Fibroblast of skin of left biceps (primary cell): ENCODE measurements at places on chromosomes 1 and 21.
A peak's percentile ranks its signal among the peaks of the same experiment; 100 is the strongest.

DNA sequence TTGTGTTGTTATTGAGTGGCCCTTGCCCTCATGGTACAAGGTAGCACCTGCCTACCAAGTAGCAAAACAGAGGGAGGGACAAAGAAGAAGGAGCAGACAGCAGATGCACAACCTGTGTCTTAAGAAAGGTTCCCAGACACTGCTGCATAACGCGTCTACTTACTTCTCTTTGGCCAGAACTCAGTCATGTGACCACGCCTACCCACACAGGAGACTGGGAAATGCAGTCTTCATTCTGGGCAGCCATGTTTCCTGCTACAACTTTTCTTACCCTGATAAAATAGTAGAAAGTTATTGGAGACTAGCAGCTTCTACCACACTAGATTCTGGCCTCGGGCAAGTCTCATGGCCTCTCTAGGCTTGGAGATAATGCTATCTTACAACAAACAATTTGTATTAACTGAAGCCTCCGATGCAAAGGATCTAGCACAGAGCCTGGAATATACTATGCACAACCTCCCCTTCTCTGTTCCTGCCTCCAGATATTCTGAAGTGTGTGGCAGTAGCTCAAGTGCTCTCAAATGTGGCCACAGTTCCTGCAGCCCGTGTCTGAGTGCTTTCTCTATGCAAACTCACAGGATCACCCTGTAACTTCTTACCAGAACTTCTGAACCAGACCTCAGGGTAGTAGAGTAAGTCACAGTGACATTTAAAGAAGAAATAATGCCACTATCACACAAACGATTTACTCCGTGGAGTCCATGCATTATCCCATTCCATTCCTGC lies 34.1 kb upstream of the BTG2 start:
- DNase-seq, result no peak

- no peak for DNase-seq
These were observed 1343.3 kb upstream of the ADGRL2 start for GRCh38 chr1:80457409-80457808.

- DNase-seq, result no peak
These were observed at the start of gene PDPN for GRCh38 chr1:13583595-13583965. Gene PDPN (plus strand): TSS chr1:13583832. CDS start chr1:13584034, 202 bp downstream.

GRCh38 chr1:8632102-8632501 lies 185.3 kb downstream of the RERE start:
- DNase-seq, result no peak

DNA sequence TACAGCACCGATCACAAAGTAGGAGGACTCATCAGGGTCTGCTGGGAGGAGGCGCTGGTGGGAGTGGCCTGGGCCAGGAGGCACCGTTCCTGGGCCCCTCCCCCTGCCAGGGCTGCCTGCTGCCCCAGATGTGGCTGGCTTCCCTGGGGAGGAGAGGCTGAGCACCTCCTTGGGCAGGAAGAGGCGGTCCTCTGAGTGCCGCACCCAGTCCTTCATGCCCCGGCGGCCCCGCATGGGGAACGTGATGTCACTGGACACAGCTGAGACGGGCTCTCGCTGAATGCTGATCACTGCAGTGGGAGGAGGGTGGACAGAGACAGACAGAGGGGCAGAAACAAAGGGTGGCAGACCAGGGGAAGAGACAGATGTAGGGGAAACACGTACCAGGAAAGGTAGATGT lies 24.8 kb downstream of the ADGRB2 start:
- DNase-seq, result no peak

DNA sequence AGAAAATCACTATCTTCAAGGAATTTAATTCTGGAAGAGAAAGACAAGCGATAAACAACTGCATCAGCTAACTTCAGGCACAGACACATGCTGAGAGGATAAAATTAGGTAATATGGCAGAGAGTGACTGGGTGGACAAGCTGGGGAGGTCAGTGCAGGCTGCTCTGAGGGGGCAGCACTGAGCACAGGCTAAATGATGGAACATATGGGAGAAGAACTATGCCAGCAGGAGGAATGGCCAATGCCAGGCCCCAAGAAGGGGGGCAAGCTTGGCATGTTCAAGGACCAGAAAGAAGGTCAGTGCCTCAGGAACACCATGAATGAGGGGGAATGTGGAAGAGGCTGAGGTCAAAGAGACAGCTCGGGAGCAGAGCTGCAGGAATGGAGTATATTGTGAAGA lies 190.7 kb upstream of the MAP1LC3C start:
- no peak for DNase-seq

DNA sequence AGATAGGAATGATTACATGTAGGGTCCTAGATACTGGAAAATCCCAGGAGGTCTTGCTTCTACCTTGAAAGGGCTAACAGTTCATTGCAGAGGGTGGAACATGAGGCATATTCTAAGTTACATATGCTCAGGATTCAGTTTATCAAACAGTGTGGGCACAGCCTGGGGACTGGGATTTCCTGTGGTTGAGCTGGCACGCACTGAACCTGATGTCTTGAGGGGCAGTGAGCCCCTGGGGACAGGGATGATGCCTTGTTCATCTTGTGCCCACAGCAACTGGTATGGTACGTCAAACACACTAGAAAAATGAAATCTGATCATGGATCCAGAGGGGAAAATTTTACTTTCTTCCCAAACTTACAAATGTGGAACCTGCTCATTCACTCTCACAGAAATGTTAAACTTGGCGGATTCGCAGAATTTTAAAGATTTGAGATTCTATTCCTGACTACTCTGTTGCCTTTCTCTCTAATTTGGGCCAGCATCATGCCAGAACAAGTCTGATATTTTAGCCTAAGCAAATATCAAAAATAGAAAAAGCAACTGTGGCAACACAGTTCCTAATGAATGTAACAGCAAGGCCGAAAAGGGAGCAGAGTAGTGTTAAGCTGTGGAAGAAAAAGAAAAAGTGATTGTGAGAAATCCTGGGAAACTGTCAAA lies 68.2 kb upstream of the COL24A1 start:
- DNase-seq, result no peak

GRCh38 chr1:18686540-18686939 lies 55.9 kb downstream of the PAX7 start:
- DNase-seq, result no peak

- DNase-seq, result no peak
These were observed 13.0 kb upstream of the ST6GALNAC5 start for GRCh38 chr1:76854255-76854654.

DNA sequence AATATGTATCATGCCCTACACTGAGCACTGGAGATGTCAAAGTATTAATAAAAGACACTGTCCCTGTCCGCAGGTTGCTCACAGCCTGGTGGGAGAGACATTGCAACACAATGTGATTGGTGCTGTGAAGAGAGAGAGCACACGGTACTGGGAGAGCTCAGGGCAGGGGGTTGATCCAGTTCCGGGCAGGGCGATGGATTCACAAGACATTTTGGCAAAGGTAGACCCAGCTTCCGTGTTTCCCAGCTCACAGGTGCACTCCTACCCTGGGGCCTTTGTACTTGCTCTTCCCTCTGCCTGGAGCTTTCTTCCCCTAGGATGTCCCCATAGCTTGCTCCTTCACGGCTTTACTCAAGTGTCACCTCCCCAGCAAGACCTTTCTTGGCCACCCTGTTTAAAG lies 1.4 kb downstream of the PLA2G5 start:
- no peak for DNase-seq

- no peak for DNase-seq
These were observed 79.4 kb upstream of the SSX2IP start for GRCh38 chr1:84769636-84770035.

- DNase-seq, result no peak
These were observed 411.8 kb downstream of the KCNT2 start for GRCh38 chr1:196196486-196196885.

DNA sequence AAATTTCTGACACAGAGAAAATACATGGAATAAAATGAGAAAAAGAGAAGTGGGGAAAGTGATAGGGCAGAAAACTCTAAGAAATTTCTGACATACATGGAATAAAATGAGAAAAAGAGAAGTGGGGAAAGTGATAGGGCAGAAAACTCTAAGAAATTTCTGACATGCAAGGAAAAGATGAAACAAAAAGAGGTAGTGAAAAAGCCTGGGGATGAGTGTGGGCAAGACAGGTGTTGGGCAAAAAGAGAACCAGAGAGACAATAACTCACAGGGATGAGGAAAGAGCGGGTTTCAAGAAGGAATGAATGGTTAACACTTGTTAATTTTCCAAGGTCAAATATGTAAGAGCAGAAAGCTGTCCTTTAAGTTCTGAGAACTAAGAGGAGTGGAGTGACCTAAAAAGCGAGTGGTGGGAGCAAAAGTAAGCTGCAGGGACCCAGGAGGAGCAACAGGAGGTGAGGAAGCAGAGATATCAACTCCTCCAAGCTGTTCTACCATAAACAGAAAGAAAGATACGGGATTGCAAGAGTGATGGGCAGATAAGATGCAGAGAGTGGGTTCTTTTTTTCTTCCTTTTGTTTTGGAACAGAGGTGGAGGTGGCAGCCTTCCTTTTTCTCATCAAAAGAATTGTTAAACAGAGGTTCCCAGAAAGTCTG lies 29.9 kb upstream of the EXO1 start:
- no peak for DNase-seq

GRCh38 chr1:3469104-3469848 lies 14.8 kb downstream of the ARHGEF16 start:
- DNase-seq, result no peak

GRCh38 chr1:201673093-201673492 lies 134.2 kb downstream of the NAV1 start:
- DNase-seq, result no peak

GRCh38 chr1:236581528-236581927 lies 22.8 kb downstream of the HEATR1 start:
- no peak for DNase-seq

GRCh38 chr1:96034006-96034405 lies 687.6 kb upstream of the PTBP2 start:
- no peak for DNase-seq

GRCh38 chr1:243841507-243841906 lies 8.5 kb downstream of the AKT3 start:
- no peak for DNase-seq

GRCh38 chr1:83839566-83840173 lies 159.3 kb downstream of the TTLL7 start:
- peak; percentile 40 for DNase-seq

- DNase-seq, result no peak
These were observed 12.6 kb downstream of the TINAGL1 start for GRCh38 chr1:31588751-31589515.

DNA sequence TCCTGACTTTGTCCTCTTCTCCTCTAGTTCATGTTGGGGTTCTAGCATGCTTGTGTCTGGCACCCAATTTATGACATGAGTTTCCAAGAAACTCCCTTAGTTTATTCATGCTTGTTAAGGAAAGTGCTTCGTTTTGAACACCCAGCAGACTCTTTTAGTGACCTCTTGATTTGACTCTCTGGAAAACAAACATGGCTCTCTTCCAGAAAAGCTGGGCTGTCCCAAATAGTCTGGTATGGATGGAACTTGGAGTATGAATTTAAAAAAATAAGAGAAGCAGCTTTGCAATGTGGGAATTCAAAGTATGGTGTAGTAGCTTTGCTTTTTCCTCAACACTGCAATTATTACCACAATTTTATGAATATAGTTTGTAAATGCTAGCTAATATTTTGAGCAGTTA lies 143.4 kb upstream of the C8B start:
- DNase-seq, result no peak

GRCh38 chr1:209590405-209590804 lies 6.9 kb downstream of the CAMK1G start:
- no peak for DNase-seq

DNA sequence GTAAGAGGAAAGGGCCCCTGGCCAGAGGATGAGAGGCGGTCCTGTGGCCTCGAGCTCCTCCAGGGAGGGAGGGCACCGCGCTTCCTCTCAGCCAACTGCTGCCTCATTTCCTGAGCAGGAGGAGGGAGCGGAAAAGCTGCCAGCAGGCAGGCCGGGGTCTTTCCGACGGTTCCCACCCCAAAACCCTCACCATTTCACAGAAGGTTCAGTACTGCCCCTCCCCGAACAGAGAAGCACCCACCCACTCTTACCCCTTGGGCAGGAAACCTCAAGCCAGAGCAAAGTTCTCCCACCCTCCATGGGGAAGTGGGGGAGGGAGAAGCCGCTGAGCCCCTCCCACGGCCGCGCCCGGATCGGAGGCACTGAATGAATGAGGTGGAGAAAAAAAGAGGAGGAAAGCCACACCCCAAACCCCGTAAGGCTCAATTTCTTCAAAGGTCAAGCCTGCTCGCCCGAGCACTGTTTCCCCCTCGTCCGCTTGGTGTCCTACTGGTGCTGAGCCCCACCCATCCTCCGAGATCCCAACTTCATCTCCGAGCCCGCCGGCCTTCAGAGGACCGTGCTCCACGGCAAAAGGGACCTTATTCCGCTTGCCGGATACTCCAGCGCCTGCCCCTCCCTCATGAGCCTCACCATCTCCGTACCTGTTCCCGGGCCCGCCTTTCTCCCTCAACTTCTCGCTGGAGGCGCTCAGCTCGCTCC lies 9.4 kb downstream of the TPM3 start:
- no peak for DNase-seq

DNA sequence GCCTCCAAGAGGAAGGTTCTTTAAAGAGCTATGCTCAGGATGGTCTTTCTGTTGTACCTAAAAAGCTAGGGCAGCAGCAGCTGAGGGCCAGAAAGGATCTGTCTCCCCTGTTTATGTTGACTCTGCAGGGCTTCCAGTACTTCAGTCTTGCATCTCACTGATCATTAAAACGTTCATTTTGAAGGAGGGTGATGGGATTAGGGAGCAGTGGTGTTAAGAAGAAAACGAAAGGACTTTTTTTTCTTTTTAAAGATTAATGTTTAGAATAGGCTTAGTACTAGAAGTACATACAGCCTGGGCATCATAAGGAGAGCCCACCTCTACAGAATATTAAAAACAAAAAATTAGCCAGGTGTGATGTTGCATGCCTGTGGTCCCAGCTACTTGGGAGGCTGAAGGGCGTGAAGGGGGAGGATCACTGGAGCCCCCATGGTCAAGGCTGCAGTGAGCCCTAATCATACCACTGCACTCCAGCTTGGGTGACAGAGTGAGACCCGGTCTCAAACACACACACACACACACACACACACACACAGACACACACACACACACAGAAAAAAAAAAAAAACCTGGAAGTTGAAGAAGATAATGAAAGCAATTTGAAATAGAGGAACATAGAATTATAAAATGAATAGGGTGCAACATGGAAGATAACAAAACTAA lies 2.9 kb downstream of the CR1L start:
- no peak for DNase-seq

GRCh38 chr21:41622831-41623548 lies 115.0 kb upstream of the TMPRSS2 start:
- DNase-seq, result no peak

DNA sequence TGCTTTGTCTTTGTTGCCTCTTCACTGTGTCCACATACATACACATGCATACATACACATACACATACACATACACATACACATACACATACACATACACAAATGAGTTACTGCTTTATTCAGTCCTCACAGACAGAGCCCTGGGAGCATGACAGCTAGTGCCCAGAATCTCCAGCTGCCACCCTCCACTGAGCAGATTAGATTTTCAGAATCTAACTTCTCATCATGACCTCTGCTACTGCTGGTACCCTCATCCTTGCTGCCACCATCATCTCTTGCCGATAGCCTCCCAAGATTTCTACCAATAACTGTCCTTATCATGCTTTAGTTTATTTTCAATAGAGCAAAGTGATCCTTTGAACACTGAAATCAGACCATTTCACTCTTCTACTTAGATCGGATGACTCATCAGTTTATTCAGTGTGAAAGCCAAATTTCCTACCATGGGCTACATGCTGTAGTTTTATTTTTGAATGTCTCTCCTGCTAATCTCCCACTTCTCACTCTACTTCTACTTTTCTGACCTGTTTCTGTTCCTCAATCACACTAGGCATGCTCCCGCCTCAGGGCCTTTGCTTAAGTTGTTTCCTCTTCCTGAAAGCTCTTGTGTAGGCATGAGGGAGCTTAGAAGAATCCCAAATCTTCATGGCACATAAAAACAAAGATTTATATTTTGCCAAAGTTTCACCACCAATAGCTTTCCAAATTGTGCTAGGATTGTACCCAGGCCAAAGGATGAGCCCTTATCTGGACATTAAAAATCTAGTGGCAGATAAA lies 43.0 kb downstream of the ATP6V1G3 start:
- DNase-seq, result no peak
